ENCODE measurements at places on chromosomes 1 and 21.

DNA sequence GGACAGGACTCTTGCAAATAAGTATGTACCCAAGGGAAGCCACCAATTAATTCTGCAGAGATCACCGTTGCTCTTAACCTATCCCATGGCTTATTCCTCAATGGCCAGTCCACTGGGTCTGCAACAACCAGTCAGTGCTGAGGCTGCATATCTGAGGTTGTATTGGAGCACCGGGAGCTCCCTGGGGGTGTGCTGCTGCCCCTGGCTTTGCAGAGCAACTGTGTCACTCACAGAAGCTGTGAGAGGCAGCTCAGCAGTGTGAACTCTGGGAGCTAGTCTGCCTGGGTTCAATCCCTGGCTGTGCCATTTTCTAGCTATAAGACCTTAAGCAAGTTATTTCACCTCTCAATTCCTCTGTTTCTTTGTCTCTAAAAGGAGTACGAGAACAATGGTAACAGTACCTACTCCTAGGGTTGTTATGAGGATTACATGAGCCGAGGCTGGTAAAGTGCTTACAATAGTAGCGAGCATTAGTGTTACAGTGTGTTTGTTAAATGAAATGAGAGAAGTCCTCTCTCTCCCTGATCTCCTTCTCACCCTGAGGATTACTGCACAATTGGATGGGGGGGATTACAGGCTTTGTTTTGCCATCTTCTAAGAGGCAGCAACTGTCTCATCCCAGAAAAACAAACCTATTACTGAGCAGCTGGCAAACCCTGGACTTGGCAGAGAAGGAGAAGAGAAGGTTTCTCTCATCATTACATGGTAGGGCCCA, 3.6 kb downstream of the RXRG start:
- DNase-seq: no peak

GRCh38 chr1:109298666-109299557, 7.9 kb downstream of the MYBPHL start:
- DNase-seq: peak; percentile 81

DNA sequence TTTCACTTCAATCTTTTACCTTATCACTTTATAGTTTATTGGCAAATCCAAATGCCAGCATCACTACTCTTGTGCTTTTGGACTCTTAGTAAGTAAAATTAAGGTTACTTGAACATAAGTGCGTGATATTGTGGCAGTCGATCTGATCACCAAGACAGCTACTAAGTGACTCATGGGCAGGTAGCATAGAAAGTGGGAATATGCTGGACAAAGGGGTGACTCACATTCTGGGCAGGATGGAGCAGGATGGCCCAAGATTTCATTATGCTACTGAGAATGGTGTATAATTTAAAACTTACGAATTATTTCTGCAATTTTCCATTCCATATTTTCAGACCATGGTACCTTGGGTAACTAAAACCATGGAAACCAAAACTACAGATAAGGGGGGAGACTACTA, 120.2 kb downstream of the ROR1 start:
- DNase-seq: no peak

- DNase-seq: no peak
These were observed 98.1 kb downstream of the TM2D1 start for GRCh38 chr1:61626816-61627215.

DNA sequence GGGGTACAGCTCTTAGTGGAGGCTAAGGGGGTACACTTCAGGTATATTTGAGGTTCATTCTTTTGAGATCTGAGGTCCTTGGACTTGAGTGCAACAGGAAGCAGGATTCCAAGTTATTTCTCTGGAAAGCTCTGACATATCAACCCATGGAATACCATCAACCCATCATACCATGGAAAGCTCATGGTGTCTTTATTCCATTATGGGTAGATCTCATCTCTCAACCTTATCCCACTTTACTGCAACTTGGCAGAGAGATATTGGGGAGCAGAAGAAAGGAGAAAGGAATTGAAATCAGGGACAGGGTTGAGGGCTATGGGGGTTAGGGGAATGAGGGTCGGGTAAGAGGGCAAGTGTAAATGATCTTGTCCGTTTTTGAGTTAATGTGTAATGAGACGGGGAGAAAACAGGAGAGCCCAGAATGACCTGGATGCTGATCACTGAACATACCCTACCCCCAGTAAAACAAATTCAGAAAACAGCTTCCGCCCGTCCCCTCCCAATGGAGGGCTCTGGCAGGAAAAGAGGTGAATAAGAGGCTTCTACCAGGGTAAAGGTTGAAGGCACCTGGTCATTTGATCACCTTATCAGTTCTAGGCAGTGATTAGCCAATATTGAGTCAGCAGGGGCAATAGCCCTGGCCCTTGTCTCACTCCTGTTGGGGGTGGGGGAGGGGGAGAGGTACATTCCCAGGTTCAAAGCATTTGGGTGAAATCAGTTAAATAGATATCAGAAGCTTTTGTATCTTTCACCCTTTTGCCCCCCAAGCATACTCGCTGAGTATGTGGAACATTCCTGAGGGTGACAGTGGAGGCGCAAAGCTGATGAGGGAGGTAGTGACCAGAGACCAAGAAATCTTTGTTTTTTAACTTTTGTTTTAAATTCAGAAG, 622 bp upstream of the APOA2 start:
- DNase-seq: no peak

GRCh38 chr1:58047265-58047858, 499.2 kb downstream of the OMA1 start:
- DNase-seq: peak; percentile 29

- no peak for DNase-seq
These were observed at the start of gene VWA5B1 for GRCh38 chr1:20290624-20291597. Gene VWA5B1, plus strand, starts transcription at chr1:20290875. Its CDS starts 19,727 bp downstream, at chr1:20310602.

DNA sequence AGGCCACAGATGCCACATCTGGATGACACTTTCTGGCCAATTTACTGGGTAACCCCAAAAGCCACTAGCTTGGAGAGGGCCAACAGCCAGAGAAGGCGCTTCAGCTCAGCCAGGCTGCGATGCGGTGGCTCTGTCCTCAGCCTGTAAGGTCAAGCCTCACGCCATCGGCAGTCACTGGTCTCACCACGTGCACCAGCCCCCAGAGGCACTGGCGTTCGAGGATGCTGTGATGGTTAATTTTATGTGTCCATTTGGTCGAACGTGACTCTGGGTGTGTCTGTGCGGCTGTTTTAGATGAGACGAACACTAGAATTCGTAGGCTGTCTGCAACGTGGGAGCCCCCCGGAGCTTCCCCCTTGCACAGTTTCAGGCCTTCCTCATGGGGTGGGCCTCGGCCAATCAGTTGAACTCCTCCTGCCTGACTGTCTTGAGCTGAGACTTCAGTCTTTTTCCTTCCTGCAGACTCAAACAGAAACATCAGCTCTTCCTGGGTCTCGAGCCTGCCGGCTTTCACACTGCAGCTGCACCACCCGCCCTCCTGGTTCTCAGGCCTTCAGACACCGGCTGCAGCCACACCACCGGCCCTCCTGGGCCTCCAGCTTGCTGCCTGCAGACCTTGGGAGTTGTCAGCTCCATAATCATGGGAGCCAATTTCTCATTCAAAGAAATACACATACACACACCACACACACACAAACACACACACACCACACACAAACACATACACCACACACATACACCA, 41.6 kb upstream of the SLC45A1 start:
- no peak for DNase-seq

DNA sequence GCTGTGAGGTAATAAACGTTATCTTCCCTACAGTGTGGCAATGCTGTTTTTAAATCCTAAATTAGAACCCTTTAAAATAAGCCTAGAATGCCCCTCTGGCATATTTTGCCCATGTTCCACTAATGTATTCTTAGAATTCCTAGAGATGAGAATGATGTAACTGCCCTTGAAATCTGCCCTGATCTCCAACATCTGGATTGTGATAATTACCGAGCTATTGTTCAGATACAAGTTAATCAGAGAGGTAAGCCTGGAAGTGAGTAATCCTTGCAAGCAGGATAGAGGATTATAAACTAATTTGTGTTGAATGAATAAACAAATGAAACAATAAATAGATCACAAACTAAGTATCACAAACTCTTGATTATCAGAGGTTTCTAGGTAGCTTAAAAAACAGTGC, 107.8 kb upstream of the DMRTA2 start:
- DNase-seq: no peak

DNA sequence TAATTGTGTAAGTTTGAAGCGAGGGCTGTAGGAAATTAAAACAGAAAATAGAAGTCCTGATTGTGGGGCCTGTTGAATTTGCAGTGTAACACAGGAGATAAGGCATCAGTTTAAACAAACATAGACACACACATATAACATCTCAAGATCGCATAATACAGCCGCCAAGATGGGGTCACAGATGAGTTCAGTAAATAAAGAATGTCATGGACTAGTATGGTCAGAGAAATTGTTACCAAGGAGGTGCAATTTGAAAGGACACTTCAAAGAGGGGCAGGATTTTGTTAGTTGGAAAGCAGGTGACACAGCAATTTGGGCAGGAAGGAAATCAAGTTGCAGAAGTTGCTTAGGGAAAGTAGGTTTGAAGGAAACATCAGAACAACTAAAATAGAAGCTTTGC, 450.0 kb downstream of the USP25 start:
- DNase-seq: no peak

GRCh38 chr1:89064632-89065031, 376 bp downstream of the GBP1 start:
- DNase-seq: no peak

- DNase-seq: peak; percentile 66
These were observed 96.6 kb downstream of the SEC16B start for GRCh38 chr1:177873238-177873637.

- no peak for DNase-seq
These were observed 198.1 kb upstream of the KIAA0040 start for GRCh38 chr1:175390522-175391254.

DNA sequence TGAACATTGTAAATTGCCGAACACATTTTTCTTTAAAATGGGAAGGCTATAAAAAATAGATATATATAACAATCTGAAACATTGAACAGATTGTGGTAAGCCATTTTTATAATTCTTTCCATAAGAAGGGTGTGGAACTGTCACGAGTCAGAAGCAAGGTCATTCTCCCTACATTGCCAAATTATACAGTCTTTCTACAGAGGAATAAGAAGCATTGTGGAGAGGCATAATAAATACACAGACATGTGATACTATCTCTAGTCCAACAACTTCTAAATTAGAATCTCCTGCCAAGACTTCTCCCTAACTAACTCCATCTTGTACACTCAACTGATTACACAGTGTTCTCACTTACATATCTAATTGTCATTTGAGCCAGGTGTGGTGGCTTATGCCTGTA, 227.9 kb downstream of the CENPF start:
- no peak for DNase-seq

- no peak for DNase-seq
These were observed 32.0 kb upstream of the TTC22 start for GRCh38 chr1:54833121-54833520.
